ENCODE measurements at places on chromosomes 11 and 22.

DNA sequence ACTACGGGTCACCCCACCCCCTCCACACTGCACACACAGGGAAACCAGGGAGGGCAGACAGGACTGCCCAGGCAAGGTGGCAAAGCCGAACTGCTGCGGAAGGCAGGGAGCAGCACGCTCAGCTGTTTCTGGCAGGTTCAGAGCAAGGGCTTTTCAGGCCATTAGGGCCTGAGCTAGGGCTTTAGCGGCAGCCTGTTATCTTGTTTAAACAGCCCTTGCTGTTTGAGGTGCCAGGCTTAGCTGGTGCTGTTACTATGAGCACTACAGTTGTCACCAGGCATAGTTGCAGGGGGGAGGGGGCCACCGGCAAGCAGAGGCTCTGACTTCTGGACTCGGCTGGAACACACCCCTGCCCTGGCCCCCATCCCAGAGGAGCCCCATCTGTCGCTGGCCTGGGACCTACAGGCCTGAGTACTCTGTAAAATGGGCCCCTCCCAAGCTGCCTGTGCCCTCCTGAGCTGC, 34.9 kb downstream of the RSPH14 start:
- H3K4me1 ChIP-seq = no peaks in the 10 kb centered on the region
- H3K27ac ChIP-seq = no peak overlapping the region
- no peaks in the 10 kb centered on the region for H3K27me3 ChIP-seq
- no peak for DNase-seq
- H3K36me3 ChIP-seq = no peaks in the 10 kb centered on the region

DNA sequence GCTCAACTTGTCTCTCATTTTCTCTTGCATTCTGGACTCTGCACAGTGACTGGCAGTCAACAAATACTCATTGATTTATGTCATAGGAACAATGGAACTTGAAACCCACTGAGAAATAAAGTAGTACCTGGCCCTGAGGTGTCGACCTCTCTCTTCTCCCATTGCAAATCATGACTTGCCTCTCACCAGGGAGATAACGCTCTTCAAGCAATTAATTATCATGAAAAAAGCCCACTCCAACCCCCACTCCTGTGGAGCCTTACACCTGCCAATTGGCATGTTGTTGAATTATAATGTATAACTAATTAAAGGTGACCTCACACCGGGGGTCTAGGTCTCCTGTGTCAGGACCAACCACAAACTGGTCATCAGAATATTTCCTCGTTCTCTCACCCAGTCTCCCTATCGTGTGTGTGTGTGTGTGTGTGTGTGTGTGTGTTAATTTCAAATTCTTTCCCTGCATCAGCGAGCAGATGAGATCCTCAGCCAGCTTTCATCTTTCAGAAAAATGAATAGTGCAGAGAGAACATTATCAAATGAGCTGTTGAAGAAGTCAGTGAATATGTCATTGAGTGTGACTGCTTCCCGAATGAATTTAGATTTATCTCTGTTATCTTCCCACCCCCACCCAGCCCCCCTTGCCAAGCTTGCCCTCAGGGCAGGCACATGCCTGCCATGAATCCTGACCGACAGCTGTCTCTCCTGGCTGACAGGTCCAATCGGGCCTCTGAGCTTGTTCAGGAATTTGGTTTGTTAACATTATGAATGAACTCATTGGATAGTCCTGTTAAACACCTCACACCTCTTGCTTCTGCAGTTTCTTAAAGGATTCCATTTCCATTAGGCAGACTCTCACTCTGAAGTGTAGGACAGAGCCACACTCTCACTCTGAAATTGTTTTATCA, 357.4 kb downstream of the INSC start:
- H3K36me3 ChIP-seq = no peaks in the 10 kb centered on the region
- no peak overlapping the region for H3K27ac ChIP-seq
- no peak overlapping the region for H3K4me3 ChIP-seq
- H3K4me1 ChIP-seq = no peaks in the 10 kb centered on the region
- H3K27me3 ChIP-seq = no peaks in the 10 kb centered on the region

DNA sequence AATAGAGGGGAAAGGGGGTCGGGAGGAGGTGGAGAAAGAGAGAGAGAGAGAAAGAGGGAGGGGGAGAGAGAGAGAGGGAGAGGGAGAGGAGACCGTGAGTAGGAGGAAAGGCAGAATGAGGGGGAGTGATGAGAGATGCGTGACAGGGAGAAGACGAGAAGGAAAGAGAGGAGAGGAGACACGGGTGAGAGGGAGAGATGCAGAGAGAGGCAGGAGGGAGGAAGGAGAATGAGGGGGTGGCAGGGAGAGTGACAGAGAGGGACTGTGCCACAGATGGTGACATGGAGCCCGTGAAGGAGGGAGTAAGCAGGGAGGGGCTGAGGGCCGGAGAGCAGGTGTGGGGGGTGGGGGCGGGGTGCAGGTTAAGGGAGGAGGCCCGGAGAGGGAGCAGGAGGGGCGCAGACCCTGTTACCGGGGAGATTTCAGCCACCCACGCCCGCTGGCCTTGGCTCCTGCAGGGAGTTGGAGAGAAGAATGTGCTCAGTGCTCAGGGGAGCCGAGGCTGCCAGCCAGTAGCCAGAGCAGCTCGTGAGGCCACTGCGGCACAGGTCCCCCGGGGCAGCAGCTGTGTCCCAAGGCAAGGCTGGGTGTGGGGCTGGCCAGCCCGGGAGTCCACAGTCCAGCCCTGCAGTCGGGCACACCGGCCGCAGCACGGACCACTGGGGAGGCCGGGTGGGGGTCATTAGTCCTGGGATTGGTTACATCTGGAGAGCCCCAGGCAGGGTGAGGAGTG, at the start of gene SSTR3:
Gene SSTR3, minus strand, starts transcription at position 304 of the 733 bp plus-strand sequence. CDS start 4,674 bp downstream, outside the sequence.
- no peak for DNase-seq
- no peaks in the 10 kb centered on the region for H3K4me1 ChIP-seq
- H3K4me3 ChIP-seq = no peak within 1 kb of the TSS
- H3K27ac ChIP-seq = no peak within 1 kb of the TSS

GRCh38 chr11:121890377-121890776, 225.6 kb downstream of the BLID start:
- no peaks in the 10 kb centered on the region for H3K27me3 ChIP-seq
- H3K4me1 ChIP-seq = peaks cover 75% of the 10 kb centered on the region
- H3K27ac ChIP-seq = peak overlapping the region; percentile 77
- DNase-seq = no peak
